ENCODE measurements at places on chromosomes 6 and 20.
A peak's percentile ranks its signal among the peaks of the same experiment; 100 is the strongest.

DNA sequence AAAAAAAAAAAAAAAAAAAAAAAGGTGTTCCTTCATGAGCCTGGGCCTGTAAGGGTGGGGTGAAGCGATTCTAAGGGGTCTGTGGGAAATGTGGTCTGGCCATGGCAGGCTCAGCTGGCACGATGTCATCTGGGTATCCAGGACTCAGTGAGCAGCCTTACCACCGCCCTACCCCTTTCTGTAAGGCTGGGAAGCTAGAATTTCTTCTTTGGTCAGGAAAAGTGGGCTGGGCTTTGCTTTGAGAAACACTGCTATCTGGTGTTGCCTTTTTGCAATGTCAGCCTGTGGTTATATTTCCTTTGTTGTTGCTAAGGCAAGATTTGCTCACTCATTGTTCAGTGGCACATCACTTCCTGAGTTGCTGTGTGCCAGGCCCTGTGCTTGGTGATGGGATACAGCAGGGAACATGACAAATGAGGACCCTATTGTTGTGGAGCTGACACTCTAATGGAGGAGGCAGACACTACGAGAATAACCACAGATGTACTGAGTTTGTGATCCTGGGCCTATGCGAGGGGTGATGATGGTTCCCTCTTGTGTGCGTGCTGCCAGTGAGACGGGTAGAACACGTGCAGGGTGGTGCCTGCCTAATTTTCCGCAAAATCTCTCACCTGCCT is 45.9 kb upstream of the ZNFX1 start:
- no peak for DNase-seq

- no peak for DNase-seq
These were observed 19.4 kb downstream of the CASS4 start for GRCh38 chr20:56431471-56431870.

- DNase-seq: no peak
These were observed 53.2 kb downstream of the PPP1R14C start for GRCh38 chr6:150195996-150196417.

DNA sequence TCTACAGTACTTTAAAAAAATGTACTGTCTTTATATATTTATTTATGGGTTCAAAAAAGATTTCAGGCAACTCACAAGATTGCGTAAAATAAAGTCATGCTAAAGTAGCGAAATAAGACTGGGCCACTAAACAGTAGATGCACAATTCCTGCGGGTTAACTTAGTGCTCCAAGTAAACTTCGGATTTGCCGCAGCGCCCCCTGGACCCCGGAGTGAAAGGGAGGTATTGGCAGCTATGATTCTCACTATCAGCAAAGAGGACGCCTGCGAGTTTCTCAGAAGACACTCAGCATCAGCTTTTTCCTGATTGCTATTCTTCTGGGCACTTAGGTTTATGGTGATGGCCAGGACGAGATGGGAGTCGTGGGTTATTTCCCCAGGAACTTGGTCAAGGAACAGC is 1.4 kb downstream of the OTOR start:
- DNase-seq: peak; percentile 47

GRCh38 chr20:21615617-21616080 is 89.8 kb upstream of the PAX1 start:
- peak; percentile 84 for DNase-seq
